ENCODE measurements at places on chromosomes 12 and 14.
A peak's percentile ranks its signal among the peaks of the same experiment; 100 is the strongest.

- no peak for DNase-seq
- H3K27me3 ChIP-seq: no peaks in the 10 kb centered on the region
- no peak overlapping the region for H3K4me3 ChIP-seq
Observed at GRCh38 chr12:50589650-50590435, 85.1 kb downstream of the DIP2B start.

DNA sequence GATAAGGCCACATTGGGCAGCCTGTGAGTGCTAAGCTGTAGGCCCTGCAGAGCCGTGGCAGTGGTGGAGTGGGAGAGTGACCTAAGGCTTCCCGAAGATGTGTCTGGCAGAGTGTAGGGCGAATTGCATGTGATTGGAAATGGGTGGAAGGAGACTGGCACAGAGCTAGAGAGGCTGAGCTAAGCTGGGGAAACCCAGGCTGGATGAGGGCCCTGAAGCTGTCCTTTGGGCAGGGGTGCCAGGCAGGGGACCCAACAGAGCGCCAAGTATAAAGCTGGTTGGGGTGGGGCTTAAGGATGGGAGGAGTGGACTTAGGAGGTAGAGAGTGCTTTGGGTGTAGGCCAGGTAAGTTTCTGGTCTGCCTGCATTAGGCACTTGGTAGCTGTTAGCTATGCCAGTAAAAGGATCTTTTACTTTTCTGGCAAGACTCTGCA lies 47.9 kb downstream of the WDR20 start:
- H3K27me3 ChIP-seq: no peaks in the 10 kb centered on the region
- H3K4me3 ChIP-seq: no peak overlapping the region
- H3K27ac ChIP-seq: no peak overlapping the region

DNA sequence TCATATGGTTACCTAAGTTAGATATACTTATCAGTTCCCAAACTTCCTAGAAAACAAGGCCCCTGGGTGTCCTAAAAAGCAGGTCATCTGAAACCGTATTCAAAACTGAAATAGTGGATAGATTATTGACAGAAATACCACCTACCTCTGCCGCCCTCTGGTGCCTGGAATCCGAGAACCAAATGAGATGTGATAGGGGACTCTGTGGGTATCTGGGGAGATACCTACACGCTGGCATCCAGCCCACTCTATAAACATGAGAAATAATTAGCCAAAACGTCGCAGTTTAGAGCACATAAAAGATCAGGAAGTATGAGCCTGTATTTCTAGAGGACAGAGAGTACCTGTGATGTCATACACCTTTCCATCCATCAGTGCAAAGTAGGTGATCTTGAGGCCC lies 4.4 kb downstream of the ORMDL2 start:
- peak; percentile 58 for DNase-seq
- no peak overlapping the region for H3K4me3 ChIP-seq
- peaks cover 8% of the 10 kb centered on the region for H3K36me3 ChIP-seq
- no peak overlapping the region for H3K27ac ChIP-seq
- H3K27me3 ChIP-seq: no peaks in the 10 kb centered on the region
- peaks cover 4% of the 10 kb centered on the region for H3K4me1 ChIP-seq

DNA sequence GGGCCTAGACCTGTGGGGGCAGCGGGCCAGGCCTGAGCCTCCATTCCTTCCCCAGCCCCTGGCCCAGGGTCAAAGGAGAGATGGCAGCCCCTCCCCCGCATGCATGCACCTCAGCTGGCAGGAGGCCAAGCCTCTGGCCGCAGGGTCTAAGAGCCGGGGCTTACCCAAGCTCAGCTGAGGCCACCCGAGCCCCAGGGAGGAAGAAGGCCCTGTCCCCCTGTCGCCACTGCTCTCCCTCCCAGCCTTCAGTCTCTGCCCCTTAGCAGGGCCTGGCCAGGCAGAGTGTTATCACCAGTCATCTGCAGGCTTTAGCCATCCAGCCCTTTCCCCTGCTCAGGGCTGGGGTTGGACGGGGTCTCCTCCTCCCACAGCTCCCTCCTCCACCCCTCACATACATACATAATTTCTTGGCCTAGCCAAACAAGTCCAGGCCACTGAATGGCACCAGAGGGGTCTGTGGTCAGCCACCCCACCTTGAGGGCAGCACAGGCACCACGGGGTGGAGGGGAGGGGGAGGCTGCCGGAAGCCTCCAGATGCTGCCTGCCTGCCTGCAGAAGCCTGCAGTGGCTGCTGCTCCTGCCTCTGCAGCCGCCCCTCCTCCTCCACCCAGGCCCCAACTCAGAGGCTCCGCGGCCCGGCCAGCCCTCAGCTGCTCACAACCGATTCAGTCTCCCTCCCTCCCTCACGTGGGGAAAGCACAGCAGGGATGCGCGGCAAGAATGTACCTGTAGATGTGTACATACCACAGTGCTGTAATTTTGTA lies 22.8 kb downstream of the RAB35 start:
- H3K27ac ChIP-seq: peak overlapping the region; percentile 58
- peaks cover 27% of the 10 kb centered on the region for H3K4me1 ChIP-seq
- H3K4me3 ChIP-seq: peak overlapping the region; percentile 11
- H3K36me3 ChIP-seq: peaks cover 10% of the 10 kb centered on the region
- no peaks in the 10 kb centered on the region for H3K27me3 ChIP-seq
- DNase-seq: no peak

- peaks cover 3% of the 10 kb centered on the region for H3K27me3 ChIP-seq
- no peaks in the 10 kb centered on the region for H3K36me3 ChIP-seq
- H3K27ac ChIP-seq: no peak overlapping the region
- H3K4me3 ChIP-seq: no peak overlapping the region
- peaks cover 2% of the 10 kb centered on the region for H3K4me1 ChIP-seq
Observed at GRCh38 chr12:26134540-26134939, 9.7 kb upstream of the BHLHE41 start.

- H3K36me3 ChIP-seq: no peaks in the 10 kb centered on the region
- no peak overlapping the region for H3K27ac ChIP-seq
- DNase-seq: no peak
- H3K4me3 ChIP-seq: no peak overlapping the region
- H3K27me3 ChIP-seq: no peaks in the 10 kb centered on the region
Observed at GRCh38 chr12:81187686-81188085, 109.8 kb downstream of the ACSS3 start.

- no peak overlapping the region for H3K27ac ChIP-seq
- no peaks in the 10 kb centered on the region for H3K27me3 ChIP-seq
- H3K36me3 ChIP-seq: no peaks in the 10 kb centered on the region
- no peaks in the 10 kb centered on the region for H3K4me1 ChIP-seq
- DNase-seq: no peak
Observed at GRCh38 chr12:111029732-111030131, 109.4 kb upstream of the MYL2 start.

DNA sequence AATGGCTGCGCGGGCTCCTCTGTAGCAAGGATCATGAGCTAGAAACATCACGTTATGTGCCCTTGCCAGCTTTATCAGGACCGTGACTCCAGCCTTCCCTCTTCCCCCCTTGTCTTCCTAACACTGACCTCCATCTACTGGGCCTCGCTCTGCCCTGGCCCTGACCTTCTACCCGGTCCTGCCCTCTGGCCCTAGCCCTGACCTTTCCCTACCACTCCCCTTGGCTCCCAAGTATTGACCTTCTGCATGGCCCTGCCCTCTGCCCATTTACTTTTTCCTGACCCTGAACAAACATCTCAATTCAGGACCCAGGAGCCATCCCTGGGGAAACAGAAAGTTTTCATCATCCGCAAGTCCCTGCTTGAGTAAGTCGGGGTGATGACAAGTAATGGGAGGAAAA lies 2.0 kb downstream of the SOAT2 start:
- no peak overlapping the region for H3K4me3 ChIP-seq
- no peaks in the 10 kb centered on the region for H3K36me3 ChIP-seq
- H3K4me1 ChIP-seq: no peaks in the 10 kb centered on the region
- no peak overlapping the region for H3K27ac ChIP-seq
- no peaks in the 10 kb centered on the region for H3K27me3 ChIP-seq
- no peak for DNase-seq

DNA sequence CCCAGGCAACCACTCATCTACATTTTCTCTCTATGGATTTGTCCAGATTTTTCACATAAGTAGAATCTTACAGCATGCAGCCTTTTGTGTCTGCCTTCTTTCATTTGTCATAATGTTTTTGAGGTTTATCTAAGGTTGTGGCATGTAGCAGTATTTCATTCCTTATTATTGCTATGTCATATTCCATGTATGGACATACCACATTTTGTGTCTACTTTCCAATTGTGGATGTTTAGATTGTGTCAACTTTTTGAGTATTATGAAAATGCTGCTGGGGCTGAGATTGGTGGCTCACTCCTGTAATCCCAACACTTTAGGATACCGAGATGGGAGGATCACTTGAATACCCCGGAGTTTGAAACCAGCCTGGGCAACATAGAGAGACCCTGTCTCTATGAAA lies 3.2 kb upstream of the ATXN2 start:
- DNase-seq: no peak
- H3K27ac ChIP-seq: no peak overlapping the region
- H3K4me3 ChIP-seq: no peak overlapping the region
- no peaks in the 10 kb centered on the region for H3K4me1 ChIP-seq

- DNase-seq: peak; percentile 33
- H3K4me3 ChIP-seq: peak within 1 kb of the TSS; percentile 57
- no peaks in the 10 kb centered on the region for H3K4me1 ChIP-seq
- H3K27ac ChIP-seq: no peak within 1 kb of the TSS
- H3K36me3 ChIP-seq: peaks cover 2% of the 10 kb centered on the region
Observed at GRCh38 chr12:123761841-123762714, at the start of gene DNAH10. Gene DNAH10 (plus strand): TSS chr12:123762301. CDS start chr12:123762337, 36 bp downstream.

DNA sequence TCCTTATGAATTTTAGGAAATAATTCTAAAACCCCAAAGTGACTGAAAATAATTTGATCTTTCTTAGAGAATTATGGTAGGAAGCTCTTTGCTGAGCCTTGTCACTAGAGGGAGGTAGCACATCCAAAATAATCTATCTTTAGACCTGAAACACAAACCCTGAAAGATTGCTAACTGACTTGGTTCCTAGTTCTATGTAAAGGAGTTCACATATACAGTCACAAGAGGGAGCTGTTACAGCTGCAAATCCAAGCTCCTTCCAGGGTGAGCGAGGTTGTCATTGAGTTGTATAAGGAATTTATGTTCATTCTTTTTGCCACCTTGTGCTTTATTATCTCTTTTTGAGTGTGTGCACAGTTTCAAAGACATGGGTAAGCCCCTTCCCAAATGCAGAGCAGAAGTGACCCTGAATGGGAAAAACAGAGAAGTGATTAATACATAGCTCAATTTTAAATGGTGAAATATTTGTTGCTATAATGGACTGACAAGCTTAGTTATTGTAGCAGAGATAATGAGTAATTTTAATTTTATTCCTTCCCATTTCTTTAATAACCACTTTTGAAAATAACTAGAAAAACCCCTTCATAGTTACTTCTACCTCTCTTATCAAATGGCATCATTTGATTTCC lies 387.9 kb downstream of the DAD1 start:
- no peak overlapping the region for H3K4me3 ChIP-seq
- H3K27me3 ChIP-seq: no peaks in the 10 kb centered on the region
- no peak for DNase-seq
- no peaks in the 10 kb centered on the region for H3K4me1 ChIP-seq
- no peaks in the 10 kb centered on the region for H3K36me3 ChIP-seq

DNA sequence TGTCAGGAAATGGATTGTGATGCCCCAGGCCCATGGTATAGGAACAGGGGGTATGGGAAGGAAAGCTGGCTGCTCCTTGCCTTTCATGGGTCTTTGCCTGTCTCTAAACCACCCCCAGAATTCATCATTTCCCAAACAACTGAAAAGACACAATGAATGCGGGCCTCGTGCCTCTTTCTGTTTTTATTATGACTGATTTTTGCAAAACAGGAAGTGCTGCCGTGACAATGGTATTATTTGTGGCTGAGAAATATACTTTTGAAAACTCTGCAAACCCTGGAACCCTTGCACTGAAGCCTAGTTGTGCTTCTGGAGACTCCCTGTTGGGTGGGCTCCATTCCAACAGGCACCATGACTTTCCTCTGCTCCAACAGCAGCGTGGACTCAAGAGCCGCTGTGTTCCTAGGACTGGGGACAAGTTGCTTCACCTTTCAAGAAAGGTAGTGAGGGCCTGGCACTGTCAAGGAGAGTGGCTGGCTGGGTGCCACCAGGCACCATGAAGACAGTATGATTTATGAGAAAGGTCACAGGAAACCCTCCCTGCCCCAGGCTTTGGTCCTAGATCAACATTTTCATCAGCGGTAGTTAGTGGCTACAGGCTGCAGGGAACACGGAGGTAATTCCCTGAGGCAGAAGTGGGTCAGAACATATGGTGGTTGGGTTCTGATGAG lies 4.8 kb upstream of the DGLUCY start:
- H3K4me3 ChIP-seq: no peak overlapping the region
- no peaks in the 10 kb centered on the region for H3K36me3 ChIP-seq
- peaks cover 6% of the 10 kb centered on the region for H3K4me1 ChIP-seq
- no peak overlapping the region for H3K27ac ChIP-seq

Data from H1 (cell line).